C1 segment of cervical spinal cord (tissue), 14 donors: ENCODE measurements at places on chromosomes 7 and 10.

- DNase-seq, result no peak
Observed at GRCh38 chr7:44167920-44168319, 21.3 kb downstream of the GCK start.

DNA sequence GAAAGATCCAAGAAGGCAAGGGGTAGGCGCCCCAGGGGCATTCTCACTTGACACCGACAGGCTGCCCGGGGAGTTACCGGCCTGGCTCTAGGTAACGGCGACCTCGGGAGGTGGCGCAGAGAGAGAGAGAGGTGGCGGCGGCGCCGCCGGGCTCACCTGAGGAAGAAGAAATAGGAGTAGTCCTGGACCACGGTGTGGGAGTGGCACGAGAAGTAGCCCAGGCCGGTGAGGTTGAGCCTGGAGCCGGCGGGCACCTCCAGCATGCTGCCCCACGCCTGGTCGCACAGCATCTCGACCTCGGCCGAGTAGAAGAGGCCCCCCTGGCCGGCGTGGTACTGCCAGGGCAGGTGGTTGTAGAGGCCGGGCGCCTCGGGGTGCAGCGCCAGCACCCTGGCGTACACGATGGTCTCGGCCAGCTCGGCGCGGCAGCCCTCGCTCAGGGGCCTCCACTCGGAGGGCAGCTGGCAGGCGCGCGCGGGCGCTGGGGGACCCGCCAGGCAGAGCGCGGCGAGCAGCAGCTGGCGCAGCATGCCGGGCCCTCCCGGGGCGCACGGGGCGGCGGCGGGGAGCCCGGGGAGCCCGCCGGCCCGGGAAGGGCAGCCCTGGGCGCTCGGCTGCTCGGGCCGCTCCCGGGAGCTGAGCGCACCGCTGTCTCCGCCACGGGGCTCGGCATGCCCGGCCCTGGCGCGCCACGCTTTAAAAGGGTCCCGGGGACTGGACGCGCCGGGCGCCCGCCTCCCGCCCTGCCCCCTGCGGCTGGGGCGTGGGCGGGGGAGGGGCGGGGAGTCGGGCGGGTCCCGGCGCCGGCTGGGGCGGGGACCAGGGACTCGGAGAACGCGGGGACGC, at the start of gene CCDC3:
Gene CCDC3 (minus strand): TSS at position 673 of the 846 bp plus-strand sequence. CDS start 143 bp downstream, at position 530.
- DNase-seq, result no peak

- DNase-seq, result no peak
Observed at GRCh38 chr10:66805612-66806011, 120.2 kb upstream of the LRRTM3 start.

GRCh38 chr10:127802531-127803095, 65.6 kb downstream of the FOXI2 start:
- DNase-seq, result no peak

- DNase-seq, result no peak
Observed at GRCh38 chr7:19090526-19090925, 26.9 kb downstream of the TWIST1 start.

- no peak for DNase-seq
Observed at GRCh38 chr7:111820621-111821020, 258.3 kb upstream of the IMMP2L start.

DNA sequence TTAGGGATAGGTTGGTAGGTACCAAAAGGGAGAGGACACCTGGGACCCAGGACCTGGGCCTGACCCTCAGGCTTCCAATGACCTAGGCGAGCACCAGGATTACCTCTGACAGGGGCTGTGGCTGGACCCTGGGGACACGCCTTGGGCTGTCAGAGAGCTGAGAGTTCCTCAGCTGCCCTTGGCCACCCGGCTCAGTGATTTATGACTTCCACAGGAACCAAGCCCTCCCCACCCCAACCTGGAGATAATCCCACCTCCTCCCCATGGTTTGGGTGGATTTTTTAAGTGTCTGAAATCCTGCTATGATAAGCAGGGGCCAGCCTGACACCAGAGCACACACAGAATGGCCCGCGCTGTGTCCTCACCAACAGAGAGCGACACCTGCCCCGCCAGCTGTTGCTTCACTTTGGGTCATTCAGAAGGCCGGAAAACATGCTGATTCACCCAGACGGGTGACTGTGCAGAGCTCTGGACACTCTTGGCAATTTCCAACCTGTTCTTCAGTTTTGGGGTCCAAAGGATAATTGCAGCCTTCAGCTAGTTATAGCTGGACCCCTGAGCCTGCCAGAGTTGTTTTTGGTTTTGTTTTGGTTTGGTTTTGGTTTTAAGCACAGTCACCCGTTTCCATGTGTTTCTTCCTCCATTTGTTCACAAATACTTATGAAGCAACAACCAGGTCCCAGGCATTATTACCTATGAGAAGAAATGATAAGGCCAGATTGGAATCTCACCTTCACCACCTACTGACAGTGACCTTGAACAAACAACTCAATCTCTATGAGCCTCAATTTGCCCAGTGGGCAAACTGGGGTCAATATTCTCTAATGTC, 78.2 kb downstream of the RAB11FIP2 start:
- no peak for DNase-seq

- DNase-seq, result no peak
Observed at GRCh38 chr7:123279949-123280348, 80.2 kb upstream of the SLC13A1 start.

- DNase-seq, result no peak
Observed at GRCh38 chr10:24438800-24439199, 229.9 kb downstream of the KIAA1217 start.

DNA sequence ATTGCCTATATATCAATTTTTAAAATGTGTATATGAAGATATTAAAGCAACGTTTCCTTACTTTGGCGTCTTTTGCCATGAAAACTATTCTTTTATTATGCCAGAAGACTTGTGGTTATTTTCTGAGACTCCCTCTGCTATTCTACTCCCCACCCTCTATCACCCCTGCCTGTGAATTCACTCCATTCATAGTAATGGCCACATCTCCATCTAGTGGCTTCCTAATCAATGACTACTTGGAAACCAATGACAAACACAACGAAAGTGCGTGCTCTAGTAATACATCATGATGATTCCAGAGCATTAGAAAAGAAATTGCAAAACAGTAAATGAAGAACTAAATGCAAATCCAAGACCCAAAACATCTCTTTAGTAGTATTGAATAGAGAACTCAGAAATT, 186.7 kb upstream of the HGF start:
- no peak for DNase-seq

GRCh38 chr10:15197276-15197675, 28.8 kb upstream of the NMT2 start:
- no peak for DNase-seq

DNA sequence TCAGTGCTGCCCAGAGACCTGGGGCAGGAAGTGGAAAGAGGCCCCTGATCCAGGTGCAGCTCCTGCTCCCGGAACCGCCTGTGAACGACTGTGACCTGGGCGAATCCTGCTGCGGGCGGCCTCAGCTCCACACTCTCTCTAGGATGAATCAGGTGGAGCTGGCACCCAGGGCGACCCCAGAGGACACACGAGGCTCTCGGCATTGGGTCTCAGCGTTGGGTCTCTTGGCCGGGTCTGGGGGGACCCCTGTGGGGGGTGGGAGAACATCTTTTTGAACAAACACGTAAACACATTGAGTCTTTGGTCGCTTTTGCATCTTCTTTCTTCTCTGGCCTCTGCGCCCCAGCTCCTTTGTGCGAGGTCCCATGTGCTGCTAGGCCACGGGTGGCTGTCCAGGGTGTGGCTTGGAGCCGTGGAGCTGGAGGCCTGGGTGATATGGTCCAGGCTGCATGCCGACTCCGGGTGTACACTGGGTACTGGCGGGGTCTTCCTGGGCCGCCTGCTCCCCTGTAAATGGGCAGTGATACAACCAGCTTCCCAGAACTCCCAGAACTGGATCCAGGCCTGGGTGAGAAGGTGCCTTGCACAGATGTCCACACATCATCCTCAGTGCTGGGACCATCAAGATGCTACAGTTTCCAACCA, 435.8 kb downstream of the DNAJB6 start:
- DNase-seq, result no peak

GRCh38 chr7:87344446-87344845, 1.0 kb upstream of the CROT start:
- DNase-seq, result no peak

GRCh38 chr7:20307119-20307518, 23.6 kb upstream of the ITGB8 start:
- no peak for DNase-seq

DNA sequence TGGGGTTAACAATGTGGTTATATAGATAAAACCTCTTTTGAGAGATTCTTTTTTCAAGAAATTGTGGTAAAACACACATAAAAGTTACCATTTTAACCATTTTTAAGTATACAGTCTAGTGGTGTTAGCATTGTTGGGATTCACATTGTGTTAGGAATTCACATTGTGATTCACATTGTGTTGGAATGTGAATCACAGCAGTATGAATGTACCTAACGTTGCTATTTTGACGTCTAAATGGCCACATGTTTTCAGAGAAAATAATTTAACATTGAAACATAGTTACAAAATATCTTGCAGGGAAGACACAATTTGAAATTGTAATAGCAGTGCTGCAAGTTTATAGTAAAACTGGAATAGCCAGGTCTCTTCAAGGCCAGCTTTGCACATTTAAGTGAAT, 129.0 kb downstream of the BICC1 start:
- DNase-seq, result no peak

- no peak for DNase-seq
Observed at GRCh38 chr7:17671956-17672355, 268.3 kb downstream of the SNX13 start.
